ENCODE measurements at places on chromosomes 11 and 22.

- no peak for DNase-seq
Measured at GRCh38 chr22:21837248-21837979, 30.0 kb downstream of the MAPK1 start.

DNA sequence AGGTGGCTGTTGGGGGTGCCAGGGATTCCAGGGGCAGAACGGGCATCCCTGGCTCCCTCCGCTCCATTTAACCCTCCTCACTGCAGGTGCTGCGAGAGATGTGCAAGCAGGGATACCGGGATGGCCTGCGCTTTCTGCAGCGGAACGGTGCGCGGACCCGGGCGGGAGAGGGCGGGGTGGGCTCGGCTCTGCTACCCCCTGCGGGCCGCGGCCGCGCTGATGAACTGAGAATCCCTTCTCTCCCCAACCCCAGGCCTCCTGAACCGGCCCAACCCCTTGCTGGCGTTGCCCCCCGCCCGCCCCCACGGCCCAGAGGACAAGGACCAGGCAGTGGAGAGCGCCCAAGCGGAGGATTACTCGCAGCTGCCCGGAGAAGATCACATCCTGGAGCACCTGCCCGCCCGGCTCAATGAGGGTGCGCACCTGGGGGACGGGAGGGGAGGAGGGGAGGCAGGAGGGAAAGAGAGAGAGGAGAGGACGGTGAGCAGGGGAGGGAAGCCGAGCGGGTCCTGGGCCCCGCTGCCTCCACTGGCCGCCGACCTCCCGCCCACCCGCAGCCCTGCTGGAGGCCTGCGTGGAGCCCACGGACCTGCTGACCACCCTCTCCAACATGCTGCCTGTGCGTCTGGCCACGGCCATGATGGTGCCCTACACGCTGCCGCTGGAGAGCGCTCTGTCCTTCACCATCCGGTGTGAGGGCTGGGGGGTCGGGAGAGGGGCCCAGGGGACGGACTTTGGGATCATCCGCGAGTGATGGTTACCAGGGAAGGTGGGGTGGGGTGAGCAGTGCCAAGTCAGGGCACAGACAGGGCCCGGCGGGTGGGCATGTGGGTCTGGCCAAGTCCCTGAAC lies 4.1 kb upstream of the CRACR2B start:
- DNase-seq, result no peak

DNA sequence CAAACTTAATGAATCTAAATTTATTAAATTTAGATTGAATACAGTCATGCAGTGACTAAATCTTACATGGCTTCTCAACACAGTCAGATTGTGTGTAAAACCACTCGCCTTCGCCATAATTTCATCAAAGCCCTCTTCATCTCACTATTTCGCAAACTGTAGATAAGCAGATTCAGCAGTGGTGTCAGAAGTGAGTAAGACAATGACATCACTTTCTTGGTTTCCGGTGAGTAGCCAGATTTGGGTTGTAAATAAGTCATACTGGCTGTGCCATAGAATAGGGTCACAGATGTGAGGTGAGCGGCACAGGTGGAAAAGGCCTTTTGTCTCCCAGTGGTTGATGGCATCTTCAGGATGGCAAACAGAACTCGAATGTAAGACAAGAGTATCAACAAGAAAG lies 3.4 kb downstream of the OR10A6 start:
- DNase-seq, result no peak

DNA sequence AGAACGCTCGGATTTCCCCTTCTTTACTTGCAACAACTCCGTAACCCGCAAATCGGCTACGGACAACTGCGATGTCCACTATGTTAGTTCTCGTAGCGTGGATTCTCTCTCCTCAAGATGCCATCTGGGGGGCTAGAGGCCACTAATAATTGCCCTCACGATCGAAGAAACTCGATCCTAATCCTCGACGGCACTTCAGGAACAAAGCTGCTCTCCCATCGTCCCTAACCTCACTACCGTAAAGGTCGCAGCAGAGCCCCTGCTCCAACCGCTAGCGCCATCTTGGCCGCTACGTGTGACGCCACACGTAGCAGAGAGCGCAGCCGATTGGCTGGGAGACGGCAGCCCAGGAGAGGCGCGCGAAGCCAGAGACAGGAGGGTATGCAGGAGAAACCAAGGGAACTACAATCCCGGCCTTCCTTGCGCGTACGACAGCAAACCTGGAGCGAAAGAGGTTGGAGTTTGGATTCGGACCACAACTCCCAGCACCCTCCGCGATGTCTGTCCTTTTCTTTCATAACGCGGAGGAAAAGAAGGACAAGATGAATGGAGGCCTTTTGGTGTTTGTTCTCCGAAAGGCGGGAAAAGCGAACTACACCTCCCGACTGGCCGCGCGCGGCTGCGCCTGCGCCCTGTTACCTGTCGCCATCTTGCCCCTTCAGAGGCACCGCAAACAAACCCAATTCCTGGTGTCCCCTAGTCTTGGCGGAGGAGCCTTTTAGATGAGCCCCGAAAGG lies at the start of gene EMSY:
Gene EMSY, plus strand, starts transcription at position 635 of the 737 bp plus-strand sequence. CDS start 1,921 bp downstream, outside the sequence.
- peak; percentile 99 for DNase-seq

- DNase-seq, result peak; percentile 39
Measured at GRCh38 chr22:21939461-21939913, 13.2 kb downstream of the PPM1F start.

DNA sequence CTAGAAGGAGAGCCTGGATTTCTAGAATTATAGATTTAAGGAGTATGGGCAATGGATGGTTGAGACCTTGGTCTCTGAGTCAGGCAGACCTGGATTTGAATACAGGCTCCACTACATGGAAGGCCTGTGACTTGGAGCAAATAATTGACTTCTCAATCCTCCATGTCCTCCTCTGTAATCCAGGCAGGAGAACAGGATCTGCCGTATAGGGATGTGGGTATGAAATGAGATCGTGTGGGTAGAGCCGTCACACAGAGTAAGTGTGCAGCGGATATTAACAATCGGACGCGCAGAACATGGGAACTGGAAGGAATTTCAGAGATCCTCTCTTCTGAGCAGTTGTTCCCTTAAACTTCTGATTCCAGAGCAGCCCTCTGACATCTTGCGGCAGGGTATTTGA lies 11.5 kb upstream of the TMPRSS13 start:
- DNase-seq, result no peak

- no peak for DNase-seq
Measured at GRCh38 chr22:39234867-39235687, 9.7 kb downstream of the PDGFB start.

DNA sequence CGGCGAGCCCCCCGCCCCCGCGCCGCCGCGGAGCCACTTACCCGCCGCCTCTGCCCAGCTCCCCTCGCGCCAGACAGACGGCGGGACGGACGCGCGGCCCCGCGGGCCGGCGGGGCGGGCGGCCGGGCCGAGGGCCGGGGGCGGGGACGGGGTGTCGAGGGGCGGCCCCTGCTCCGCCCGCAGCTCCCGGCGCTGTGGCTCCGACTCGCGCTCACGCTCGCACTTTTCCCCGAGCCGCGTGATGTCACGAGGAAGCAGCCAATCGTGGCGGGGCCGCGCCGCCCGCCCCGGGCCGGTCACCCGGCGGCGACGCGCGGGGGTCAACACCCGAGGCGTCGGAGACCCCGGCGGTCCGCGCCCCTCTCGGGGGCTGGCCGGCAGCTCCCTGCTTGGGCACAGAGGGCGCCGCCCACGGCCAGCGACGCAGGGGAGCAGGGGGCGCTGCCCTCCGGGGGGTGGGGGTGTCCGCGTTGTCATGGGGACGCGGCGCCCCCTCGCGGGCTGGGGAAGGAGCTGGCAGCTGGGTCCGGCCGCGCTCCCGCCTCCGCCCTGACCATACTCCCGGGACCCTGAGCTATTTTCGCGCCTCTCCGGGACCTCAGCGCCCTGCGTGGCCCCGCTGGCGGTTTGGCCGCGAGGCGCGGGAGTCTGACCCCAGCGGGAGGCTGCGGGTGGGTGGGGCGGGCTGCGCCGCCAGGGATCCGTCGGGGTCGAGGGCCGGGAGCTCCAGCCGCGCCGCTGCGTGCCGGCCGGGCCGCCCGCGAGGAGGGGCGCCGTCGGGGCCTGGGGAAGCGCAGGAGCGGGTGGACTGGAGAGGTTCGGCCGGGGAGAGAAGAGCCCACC lies at the start of gene CHRM4:
Gene CHRM4, minus strand, starts transcription at position 199 of the 843 bp plus-strand sequence. CDS start 5,219 bp downstream, outside the sequence.
- peak; percentile 54 for DNase-seq
